ENCODE measurements at places on chromosomes 5 and 9.

DNA sequence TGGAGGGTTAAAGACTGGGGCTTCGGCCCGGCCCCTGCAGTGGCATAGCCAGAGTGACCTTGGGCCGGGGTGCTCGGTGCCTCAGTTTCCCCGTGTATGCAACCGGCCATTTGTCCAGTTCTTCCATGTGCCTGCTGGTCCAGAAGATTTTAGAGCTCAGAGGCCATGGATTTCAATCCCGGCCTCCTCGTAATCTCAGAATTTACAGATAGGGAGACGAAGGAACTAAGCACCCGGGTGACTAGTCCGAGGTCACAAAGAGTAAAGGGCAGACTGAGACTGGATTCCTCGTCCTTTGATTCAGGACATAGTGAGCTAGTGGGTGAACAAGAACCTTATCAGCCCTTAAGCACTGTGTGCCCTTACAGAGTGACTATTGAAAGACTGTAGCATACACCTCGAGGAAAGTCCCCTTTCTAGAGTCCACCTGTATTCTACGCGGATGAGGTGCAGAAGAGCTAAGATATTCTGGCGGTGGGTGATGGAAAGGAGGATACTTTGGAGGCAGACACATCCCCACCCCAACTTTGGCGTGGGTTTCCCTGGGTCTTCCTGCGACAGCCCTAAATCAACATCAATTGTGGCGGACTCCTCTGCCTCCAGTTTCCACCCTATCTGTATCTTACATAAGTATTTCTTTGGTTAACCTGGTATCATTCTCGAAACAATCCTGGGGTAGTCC lies 597 bp downstream of the SLC31A1 start:
- DNase-seq: no peak

DNA sequence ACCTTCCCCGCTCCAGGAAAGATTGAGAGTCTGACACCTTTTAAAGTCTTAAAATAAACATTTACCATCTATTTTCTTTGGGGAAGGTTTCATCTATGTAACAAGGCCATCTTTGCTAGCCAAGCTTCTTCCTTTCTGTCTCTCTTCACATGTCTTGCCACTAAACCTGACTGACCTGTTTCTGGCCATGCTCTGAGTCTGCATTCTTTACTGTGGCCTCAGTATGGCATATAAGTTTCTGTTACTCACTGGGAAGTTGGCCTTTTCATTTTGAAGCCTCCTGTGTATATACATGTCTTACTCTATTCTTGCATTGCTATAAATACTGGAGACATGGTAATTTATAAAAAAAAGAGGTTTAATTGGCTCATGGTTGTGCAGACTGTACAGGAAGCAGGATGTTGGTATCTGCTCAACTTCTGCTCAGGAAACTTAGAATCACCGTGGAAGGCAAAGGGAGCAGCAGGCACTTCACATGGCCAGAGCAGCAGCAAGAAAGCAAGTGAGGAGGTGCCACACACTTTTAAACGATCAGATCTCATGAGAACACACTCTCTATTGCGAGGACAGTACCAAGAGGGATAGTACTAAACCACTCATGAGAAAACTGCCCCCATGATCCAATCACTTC lies 48.1 kb downstream of the KCNV2 start:
- no peak for DNase-seq

DNA sequence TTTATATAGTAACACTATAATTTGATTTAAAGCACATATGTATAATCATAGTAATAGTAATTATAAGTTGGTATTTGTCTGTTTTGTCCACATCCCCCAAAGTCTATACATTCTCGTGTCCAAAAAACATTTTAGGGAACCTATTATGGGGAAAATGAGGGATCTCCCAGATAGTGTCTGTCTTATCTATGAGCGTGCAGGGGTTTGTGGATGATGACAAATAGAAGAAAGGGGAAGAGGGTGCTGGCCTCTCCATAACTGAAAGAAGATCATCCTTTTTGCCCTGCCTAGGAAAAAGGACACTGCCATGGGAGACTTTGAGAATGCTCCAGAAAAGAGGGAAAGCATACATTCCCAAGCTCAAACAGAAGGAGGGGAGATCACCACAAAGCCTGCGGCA lies 45.3 kb downstream of the C5orf22 start:
- DNase-seq: no peak

GRCh38 chr5:149940077-149940574 lies 4.5 kb downstream of the PDE6A start:
- DNase-seq: no peak

DNA sequence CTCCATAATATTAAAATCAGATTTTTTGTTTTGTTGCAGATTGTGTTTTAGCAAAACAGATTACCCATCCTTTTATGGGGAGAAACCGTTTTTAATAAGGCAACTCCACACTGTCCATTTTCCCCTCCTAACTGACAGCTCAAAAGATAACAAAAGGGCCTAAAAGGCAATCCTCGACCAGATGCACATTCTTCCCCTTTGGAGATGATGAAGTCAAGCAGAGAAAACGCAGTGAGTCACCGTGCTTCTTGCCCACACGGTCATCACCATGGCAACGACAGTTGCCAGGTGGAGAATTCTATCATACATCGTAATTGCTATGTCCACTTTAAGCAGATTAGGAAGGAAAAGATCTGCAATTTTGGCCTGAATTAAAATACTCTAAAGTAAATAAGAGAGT lies 96.4 kb downstream of the DIRAS2 start:
- DNase-seq: no peak

- no peak for DNase-seq
Measured at GRCh38 chr5:1643651-1644392, 120.1 kb upstream of the LPCAT1 start.

DNA sequence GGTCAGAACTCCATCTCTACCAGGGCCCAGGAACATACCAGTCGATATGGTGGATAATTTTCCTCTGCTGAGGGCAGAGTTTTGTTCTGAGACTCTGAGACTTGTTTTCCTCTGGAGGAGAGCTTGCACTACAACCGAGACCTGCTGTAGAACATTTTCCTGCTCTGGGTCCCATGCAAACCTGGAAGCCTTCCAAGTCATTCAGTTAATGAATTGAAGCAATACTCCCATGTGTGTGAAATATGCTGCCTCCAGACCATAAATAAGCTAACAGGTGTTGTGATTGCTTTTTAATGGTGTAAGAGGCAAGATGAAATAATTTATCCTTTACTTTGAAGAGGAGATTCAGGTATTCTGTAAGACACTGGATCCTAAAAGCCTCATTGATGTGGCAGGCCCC lies 372.8 kb downstream of the TMEM167A start:
- DNase-seq: no peak

DNA sequence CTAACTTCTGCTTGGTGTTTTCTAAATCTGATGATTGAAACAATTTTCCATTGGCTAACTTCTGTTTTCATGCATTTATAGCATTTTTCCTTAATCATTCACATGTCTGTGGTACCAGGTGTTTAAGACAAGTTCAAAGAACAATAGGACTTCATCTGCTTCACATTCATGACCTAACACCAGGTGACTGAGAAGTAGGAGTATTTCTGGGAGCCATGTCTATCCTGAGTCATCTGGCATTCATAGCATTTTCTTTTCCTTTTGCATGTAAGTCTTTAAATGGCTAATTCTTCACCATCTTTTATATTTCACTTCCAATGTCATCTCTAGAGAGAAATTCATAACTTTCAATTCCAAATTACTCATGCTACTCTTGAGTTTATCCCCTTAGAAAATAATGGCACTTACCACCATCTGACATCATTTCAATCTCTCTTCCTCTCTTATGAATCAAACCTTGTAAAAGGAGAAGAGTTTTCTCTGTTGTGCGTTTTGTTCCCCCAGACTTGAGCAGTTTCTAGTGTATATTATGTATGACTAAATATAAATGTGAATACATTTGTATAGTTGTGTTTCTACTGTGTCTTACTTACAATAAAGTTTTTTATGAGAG lies 1196.1 kb upstream of the CDH9 start:
- DNase-seq: no peak

GRCh38 chr5:79008362-79008761 lies 23.3 kb upstream of the ARSB start:
- DNase-seq: no peak
